Epithelial cell of alveolus of lung (primary cell): ENCODE measurements at places on chromosomes 4 and X. TPM values are rescaled to one million over a fixed set of nuclear protein-coding genes. Genes with fewer than 3 reads are reported as not detected.

GAGE12F gene
- total RNA-seq, result not detected in 2 replicates

C4orf54 gene
- total RNA-seq, result under 0.01 TPM in 2 replicates

KCNIP4 gene
- total RNA-seq, result under 0.01 TPM in 1 of 2 replicates, not detected in the other

CFAP47 gene
- not detected in 2 replicates for total RNA-seq

ETDA gene
- not detected in 2 replicates for total RNA-seq

CLDN2 gene
- total RNA-seq, result not detected in 2 replicates

REELD1 gene
- not detected in 2 replicates for total RNA-seq

CRMP1 gene
- total RNA-seq, result 4.9 and 16.0 TPM in 2 replicates

CXCL3 gene
- total RNA-seq, result 6.5 and 66.3 TPM in 2 replicates

CT45A5 gene
- not detected in 2 replicates for total RNA-seq
